ENCODE measurements at places on chromosomes 13 and 19.

GRCh38 chr13:59012731-59013130 lies 1151.0 kb downstream of the DIAPH3 start:
- peak; percentile 3 for DNase-seq

DNA sequence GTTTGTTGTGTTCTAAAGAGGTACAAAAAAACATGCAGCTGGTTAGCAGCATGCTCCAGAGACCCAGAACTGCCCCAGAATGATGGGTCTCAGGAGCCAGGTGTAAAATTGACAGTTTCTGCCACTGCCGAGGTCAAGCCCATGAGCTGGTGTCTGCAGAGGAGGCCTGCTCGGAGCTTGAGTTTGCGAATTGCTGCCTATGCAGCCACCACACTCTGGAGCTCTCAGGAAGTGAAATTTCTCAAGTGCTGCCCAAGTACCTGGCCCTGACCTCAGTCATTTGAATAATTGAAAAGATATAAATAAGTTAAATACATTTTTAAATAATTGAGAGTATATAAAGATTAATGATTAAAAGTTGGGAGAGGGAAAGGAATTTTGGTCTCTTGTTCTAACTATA lies 66.4 kb downstream of the ZAR1L start:
- DNase-seq = no peak

DNA sequence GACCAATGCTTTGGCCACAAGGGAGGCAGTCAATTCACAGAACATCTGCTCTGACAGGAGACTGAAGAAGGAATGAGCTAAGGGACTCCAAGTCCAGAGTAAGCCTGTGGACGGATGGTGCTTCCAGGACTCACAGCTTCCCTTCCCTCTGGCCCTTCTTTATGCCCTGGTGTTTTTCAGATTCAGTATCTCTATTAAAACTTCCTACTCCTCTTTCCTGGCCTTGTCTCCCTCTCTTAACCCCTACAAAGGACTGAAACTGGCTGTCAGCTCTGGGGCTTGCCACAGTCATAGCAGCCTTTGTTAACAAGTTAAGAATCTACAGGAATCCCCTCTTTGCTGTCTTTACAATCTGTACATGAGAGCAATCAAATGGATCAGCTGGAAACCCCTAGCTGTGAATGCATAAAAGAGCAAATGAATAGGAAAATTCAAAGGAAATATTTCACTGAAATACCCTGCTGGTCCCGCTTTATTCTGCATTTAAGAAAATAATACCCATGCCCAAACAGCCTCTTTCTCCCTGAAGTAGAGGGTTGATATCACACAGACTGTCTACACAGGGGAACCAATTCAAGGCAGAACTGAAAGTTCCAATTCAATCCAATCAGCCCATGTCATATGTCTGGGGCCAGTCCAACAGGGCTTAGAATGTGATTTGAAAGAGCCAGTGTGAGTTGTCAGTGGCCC lies 192.3 kb downstream of the MZT1 start:
- DNase-seq = no peak

GRCh38 chr13:89610331-89610730 lies 1737.2 kb upstream of the MIR17HG start:
- DNase-seq = no peak

DNA sequence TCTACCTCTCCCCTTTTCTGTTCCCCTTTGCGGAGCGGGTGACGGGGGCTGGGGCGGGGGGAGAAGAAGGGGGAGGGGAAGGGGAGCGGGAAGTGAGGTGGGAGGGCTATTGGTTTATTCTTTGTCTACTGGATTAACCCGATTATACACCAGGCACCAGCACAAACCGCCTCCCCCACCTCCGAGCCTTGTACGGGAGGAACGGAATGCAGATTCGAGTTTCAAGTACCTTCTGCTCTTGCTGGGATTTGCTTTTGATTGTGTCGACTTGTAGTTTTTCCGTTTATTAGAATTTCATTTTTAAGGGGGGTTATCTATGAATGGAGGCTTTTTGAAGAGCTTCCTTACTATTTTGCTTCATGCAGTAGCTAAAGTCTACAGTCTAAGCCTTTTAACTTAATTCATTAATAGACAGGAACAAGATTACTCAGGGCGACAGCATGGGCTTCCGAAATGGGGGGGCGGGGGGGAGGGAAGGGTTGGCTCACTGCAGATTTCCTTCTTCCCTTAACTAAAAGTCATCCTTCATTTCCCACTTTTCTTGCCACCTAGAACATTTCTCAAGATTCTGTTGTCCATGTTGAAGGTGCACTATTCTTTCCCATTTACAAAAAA lies 937 bp upstream of the SPRY2 start:
- no peak for DNase-seq

DNA sequence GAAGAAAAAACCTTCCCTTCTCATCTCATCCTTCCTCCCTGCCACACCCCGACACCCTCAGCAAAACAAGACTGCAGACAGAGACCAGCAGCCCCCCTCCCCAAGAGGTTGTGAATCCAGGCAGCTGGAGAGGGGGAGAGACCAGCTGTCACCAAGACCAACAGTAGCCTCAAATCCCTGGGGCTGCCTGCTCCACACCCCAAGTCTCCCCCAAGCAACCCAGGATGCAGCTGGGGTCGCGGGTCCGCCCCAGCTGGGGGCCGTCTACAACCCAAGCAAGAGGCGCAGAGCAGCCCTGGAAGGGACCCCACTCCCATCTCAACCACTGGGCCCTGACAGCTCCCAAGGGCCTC lies 7.1 kb downstream of the KLF16 start:
- DNase-seq = no peak

GRCh38 chr13:37295071-37295470 lies 189.6 kb upstream of the CSNK1A1L start:
- DNase-seq = no peak

DNA sequence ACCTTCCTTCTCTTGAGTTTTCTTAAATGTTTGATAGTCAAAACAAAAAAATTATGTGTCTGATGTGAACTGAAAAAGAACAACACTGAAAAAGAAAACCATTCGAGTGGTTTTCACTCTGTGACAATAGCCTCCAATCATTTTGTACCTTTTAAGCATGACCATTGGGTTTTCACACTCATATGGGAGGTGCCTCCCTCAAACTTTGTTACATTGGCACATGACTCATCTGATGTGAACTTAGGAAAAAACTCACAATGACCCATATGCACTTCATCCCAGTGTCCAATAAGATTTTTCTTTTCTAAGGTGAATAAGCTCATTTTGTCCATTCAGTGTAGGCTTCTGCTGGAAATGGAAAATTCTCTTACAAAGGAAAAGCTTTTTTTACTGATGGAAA lies 66.6 kb upstream of the XPO4 start:
- DNase-seq = no peak

DNA sequence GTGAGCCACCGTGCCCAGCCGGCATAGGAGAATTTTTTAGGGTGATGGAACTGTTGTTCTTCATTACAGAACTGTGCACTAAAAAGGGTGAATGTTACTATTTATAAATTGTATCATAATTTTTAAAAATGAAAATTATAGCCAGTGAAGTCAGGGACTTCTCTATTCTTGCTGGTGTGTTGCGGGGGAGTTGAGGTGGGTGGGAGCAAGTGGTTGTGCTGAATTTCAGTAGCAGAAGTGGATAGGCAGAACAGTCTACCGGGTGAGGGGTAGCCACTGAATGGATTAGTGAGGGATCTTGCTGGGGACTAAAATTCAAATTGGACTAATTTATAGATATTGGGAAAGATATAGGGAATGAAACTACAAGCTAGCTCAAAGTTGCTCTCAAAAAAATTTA lies 74.0 kb downstream of the CAB39L start:
- DNase-seq = no peak

- DNase-seq = no peak
Observed at GRCh38 chr13:97221466-97221865, 667 bp upstream of the MBNL2 start.

- no peak for DNase-seq
Observed at GRCh38 chr13:77456271-77456670, 79.2 kb upstream of the SCEL start.

Data from NCI-H187 (cell line).